Tracheal epithelial cell (primary cell): ENCODE measurements at places on chromosomes 5 and 9. TPM values are rescaled to one million over a fixed set of nuclear protein-coding genes. Genes with fewer than 3 reads are reported as not detected.

SLC2A8 gene
- total RNA-seq, result 7.2 and 8.5 TPM in 2 replicates

SPATA9 gene
- not detected in 2 replicates for total RNA-seq

SLC25A48 gene
- not detected in 2 replicates for total RNA-seq

TAF11L5 gene
- total RNA-seq, result not detected in 2 replicates

LNPEP gene
- 38.6 and 53.9 TPM in 2 replicates for total RNA-seq

ACTBL2 gene
- 0.21 and 2.2 TPM in 2 replicates for total RNA-seq

PLPP7 gene
- 2.2 TPM in 1 of 2 replicates, not detected in the other for total RNA-seq

IL9 gene
- not detected in 2 replicates for total RNA-seq

ANKRD31 gene
- under 0.01 TPM in 1 of 2 replicates, not detected in the other for total RNA-seq

BARHL1 gene
- not detected in 2 replicates for total RNA-seq

PCDHGA11 gene
- total RNA-seq, result 2.2 and 2.6 TPM in 2 replicates

WDR38 gene
- not detected in 2 replicates for total RNA-seq

STKLD1 gene
- total RNA-seq, result 0.48 TPM in 1 of 2 replicates, not detected in the other

SLC34A3 gene
- total RNA-seq, result not detected in 2 replicates

PCDHGA9 gene
- total RNA-seq, result 0.72 and 0.85 TPM in 2 replicates
